ENCODE measurements at places on chromosomes 2 and 18.

GRCh38 chr18:2104620-2105462 lies 466.5 kb downstream of the METTL4 start:
- DNase-seq = peak; percentile 12

- DNase-seq = peak; percentile 45
Observed at GRCh38 chr18:13218368-13218991, at the start of gene LDLRAD4. Gene LDLRAD4 (plus strand): TSS chr18:13218760.

DNA sequence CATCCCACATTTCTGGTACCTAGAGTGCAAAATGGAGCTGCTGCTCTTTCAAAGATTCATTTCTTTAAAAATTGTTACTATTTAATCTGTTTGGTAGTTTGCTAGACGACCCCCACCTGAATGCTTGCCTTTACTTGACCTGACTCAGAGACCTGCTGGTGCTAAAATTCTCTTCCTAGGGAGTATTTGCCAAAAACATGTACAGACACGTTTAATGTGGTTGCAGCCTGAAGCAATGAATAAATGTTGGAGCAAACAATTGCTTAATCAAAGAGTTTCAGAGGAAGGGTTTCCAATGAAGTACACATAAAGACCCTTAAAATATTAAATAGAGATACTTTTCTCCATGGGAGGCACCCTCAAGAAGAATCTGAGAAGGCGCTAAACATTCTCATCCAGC lies 734.4 kb downstream of the CBLN2 start:
- DNase-seq = no peak

- no peak for DNase-seq
Observed at GRCh38 chr2:121245120-121245820, 39.7 kb downstream of the TFCP2L1 start.

DNA sequence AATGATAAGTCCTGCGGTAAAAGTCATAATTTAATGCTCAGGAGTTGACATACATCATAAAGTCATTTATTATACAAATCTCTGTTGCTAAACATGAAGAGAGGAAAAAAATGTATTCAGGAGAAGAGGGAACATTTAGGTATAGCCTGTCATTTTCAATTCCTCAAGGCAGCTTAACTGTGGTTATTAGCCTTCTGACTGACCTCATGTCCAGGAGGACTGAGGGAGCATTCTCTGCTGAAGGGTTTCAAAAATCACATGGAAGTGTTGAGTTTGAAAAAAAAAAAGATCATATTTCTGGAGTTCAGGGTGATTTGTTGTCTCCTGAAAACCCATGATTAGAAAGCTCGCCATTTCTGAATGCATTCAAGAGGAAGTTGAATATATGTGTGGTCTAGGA lies 1371.1 kb upstream of the LRRTM1 start:
- DNase-seq = no peak

GRCh38 chr2:219736209-219736608 lies 108.8 kb downstream of the SLC4A3 start:
- no peak for DNase-seq

GRCh38 chr2:109059474-109060165 lies 69.4 kb upstream of the SH3RF3 start:
- DNase-seq = no peak

- DNase-seq = no peak
Observed at GRCh38 chr2:182951948-182952663, 85.7 kb upstream of the FRZB start.

DNA sequence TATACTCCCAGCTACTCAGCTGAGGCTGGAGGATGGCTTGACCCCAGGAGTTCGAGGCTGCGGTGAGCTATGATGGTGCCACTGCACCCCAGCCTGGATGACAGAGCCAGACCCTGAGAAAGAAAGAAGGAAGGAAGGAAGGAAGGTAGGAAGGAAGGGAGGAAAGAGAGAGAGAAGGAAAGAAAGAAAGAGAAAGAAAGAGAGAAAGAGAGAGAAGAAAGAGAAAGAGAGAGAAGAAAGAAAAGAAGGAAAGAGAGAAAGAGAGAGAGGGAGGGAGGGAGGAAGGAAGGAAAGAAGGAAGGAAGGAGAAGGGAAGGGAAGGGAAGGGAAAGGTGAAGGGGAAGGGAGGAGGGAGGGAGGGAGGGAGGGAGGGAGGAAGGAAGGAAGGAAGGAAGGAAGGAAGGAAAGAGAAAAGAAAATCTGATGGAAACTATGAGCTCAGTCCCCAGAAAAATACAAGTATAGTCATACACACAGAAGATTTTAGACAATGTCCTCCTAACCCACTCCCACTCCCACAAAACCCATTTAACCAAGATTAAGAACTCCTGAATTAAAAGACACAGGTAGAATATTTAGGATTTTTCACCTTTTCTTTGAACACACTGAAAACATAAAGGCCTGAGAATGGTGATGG lies 15.6 kb downstream of the FZD7 start:
- no peak for DNase-seq

DNA sequence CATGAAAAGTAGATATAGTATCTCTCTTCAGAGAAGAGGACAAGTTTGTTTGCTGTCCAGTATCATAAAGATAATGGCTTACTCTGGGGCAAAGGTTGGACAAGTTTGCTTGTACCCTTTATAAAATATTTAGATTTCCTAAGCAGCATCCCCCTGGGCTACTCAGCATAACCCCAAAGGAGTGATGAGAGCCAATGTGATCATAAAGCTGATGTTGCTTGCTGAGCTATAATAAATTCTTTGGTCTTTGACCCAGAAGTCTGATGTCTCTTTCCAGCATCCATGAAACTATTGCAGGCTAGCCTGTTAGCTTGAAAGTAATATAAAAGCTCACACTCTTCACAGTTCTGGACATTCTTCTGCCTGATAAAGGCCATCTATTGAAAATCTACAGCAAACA lies 138.3 kb upstream of the STON1 start:
- no peak for DNase-seq

DNA sequence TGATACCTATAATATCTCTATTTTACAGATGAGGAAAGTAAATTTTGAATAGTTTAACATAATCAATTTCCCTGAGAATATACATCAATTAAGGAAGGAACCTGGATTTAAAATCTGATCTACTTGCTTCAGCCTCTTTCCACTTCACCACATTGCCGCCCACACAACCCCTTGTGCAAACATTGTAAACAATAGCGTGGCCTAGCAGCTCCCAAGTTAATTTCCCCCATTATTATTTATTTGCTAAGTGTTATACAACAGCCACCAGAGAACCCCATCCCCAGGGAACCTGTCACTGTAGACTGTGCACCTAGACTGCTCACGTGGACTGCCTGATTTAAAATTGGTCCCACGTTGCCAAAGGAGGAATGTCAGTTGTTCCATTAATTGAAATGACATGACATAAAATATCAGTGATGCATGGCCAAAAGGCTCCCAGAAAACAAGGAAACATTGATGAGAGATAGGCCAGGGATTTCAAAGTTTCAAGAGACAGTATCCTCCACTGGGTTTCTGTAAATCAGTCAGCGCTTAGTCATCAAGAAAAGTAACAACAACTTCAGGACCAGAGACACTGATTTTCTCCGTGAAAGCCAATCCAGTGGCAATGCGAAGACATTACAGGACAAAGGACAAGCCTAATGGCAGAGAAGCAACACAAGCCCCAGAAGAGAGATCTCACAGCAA lies 41.3 kb downstream of the SCG2 start:
- no peak for DNase-seq

DNA sequence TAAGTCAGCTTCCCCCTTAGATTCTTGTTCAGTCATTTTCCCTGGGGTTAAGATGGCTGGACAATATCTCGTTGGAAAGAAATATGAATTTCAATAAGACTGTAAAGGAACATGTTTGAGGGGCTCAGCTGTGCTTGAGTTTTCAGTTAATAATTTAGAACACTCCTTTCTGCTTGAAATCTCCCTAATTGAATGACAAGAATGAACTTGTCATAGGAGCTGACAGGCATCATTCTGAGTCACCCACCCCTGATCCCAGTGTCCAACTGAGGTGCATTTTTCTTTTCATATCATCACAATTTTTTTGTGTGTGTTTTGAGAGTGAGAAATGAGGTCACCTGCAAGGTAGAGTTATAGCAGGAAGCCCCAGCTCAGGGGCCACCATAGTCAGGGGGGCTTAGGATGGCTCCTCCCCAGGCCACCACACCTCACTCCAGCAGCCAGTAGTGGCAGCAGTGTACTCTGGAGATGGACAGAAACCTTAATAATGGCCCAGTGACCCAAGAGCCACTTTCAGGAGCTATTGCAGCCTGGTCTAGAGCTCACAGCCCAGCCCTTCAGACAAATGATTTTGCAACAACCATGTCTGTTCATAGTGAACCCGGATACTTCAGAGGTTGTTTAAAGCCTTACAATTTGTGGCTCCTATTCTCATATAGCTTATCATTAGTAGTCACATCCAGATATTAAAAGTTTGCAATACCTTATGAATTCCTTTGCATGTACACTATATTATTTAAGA lies 174.5 kb downstream of the MAIP1 start:
- DNase-seq = no peak

DNA sequence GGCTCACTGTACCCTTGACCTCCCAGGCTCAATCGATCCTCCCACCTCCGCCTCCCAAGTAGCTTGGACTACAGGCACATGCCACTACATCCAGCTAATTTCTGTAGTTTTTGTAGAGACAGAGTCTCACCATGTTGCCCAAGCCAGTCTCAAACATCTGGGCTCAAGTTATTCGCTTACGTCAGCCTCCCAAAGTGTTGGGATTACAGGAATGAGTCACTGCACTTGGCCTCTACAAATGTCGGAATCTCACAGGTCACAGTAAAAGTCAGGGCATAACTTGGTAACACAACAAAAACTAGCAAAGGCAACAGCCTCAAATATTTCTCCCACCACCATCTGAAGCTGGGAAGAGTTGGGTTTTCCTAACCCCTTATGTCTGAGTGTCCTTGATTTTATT lies 25.3 kb downstream of the SCG2 start:
- no peak for DNase-seq

DNA sequence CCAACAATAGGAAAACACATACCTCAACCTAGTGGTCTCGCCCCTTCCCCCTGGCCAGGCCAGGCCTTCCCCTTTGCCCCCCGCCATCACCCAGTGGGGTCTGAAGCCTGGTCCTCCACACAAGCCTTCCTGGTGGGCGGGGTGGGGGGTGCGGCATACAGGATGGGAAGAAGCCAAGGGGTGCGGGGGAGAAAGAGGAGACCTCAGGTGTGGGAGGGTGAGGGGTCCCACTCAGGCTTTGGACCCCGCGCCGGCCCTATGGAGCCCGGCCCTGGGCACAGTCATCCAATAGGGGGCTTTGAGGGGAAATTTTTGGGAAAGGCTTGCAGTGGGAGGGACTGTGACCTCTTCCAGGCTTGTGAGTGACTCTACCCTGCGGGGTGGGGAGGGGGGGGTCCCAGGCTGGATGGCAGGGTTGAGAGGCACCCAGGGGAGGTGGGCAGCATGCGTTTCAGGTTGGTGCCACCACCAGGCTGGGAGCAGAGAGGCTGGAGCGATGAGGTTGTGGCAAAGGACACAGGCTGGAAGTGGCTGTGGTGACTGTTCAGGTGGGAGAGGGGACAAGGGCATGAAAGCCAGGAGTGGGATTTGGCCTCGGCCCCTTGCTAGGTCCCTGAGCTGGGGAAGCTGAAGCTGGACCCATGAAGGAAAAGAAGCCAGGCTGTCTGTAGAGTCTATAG lies 1.3 kb downstream of the SLC66A3 start:
- DNase-seq = no peak

- no peak for DNase-seq
Observed at GRCh38 chr2:148979919-148980277, 58.6 kb upstream of the LYPD6B start.

DNA sequence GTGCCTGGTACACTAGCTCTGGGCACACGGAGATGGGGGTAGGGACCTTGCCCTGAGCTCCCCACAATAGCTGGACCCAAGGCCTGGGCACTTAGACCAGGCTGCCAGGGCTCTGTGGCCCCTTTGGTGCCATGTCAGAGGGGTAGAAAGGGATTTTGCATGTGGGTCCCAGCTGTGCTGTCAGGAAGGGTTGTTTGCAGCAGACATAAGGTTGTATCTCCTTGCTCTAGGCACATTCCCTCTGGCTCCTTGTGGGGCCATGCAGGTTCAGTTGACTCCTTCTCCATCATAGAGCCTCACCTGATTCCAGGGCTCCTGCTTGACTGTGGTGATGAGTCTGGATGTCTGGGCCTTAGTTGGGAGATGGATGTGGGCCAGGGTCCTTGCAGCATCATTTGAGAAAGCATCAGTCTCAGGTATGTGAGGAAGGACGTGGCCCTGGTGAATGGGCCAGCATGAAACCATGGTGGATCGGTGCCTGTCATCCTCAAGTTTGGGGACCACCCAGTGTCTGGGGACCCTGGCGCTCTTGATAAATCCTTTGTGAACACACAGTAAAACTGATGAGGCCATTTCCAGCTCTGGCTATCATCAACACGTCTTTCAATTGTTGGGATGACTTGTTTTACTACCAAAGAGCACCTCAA lies 461.9 kb upstream of the HS6ST1 start:
- DNase-seq = no peak

DNA sequence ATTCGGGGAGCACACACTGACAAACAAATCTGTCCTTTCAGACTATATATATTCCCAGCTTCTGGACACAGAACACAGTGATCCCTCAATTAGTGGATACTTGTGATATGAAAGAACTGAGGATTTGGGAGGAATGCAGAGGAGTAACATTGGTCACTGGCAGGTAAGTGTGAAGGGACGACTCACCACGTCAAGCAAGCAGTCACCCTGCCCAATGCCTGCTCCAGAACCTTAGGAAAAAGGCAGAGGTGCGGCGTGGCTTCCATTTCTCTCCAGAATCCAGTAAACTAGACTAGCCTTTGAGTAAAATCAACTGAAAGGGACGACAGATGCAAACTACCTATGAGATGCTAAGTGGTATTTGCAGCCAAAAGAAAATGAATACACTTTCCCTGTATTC lies 1.1 kb downstream of the CCDC93 start:
- no peak for DNase-seq

GRCh38 chr18:2409906-2410305 lies 161.4 kb downstream of the METTL4 start:
- DNase-seq = no peak

DNA sequence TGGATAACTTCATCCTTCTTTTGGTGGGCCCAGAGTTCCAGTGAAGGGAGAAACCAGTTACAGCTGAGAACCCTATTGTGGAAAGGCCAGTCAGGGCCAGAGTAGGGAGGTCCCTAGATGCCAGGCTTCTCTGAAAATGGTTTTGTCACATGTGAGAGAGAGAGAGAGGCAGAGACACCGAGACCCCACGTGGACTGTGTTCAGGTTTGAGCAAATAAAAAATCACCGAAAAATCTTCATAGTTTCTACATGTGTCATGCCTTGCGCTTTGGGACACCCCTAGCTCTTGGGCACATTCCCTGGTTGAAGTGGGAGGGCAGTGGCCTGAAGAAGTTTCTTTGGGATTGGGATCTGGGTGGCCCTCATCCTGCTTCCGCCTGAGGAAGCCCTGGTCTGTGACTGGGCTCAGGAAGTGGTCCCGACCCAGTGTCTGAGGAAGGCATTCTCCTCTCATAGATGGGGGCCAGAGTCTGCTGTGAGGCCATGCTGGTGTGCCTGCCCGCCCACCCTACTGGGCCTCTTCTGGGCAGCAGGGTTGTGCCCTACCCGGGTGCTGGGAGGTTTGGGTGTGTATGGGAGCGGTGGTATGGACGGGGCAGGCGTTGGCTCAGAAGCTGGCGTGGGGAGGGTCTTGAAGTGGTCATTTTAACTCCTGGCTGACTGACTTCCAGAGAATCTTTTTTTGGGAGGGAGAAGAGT lies 16.1 kb downstream of the NCK2 start:
- DNase-seq = no peak

GRCh38 chr18:41162781-41163180 lies 792.3 kb upstream of the PIK3C3 start:
- no peak for DNase-seq

Data from activated CD4-positive, alpha-beta T cell treated with anti-CD3 and anti-CD28 coated beads for 4 hours (primary cell).